ENCODE measurements at places on chromosomes 5 and 9. TPM values are rescaled to one million over a fixed set of nuclear protein-coding genes. Genes with fewer than 3 reads are reported as not detected.

Gene TAF11L11
- polyA plus RNA-seq = not detected

- no peak for DNase-seq
Observed at GRCh38 chr5:95440825-95441224, 49.7 kb downstream of the FAM81B start.

- DNase-seq = no peak
Observed at GRCh38 chr5:62214701-62215100, 91.3 kb upstream of the KIF2A start.

- no peak for DNase-seq
Observed at GRCh38 chr9:132943651-132944293, 644 bp downstream of the TSC1 start.

DNA sequence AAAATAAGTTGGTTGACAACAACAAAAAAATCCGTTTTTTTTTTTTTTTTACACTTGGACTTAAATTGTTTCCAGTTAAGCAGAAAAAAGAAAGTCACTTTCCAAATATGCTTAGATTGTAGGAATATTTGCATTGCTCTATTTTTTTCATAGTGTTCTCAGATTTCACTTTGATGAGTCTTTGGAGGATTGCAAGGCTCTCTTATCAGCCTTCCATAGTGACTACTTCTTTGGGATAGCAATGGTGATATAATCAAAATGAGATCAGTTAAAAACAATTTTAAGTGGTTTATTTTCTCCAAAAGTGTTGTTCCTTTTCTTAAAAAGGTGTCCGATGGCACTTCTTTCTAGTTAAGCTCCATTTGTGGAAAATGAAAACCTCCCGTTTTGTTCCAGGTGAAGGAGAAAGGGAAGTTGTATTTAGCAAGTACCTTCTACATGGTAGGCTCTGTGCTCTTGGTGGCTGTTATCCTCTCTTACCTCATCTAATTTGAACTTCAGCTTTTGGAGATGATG, 3.9 kb downstream of the RASGRF2 start:
- DNase-seq = no peak
